ENCODE measurements at places on chromosomes 6 and 20.

DNA sequence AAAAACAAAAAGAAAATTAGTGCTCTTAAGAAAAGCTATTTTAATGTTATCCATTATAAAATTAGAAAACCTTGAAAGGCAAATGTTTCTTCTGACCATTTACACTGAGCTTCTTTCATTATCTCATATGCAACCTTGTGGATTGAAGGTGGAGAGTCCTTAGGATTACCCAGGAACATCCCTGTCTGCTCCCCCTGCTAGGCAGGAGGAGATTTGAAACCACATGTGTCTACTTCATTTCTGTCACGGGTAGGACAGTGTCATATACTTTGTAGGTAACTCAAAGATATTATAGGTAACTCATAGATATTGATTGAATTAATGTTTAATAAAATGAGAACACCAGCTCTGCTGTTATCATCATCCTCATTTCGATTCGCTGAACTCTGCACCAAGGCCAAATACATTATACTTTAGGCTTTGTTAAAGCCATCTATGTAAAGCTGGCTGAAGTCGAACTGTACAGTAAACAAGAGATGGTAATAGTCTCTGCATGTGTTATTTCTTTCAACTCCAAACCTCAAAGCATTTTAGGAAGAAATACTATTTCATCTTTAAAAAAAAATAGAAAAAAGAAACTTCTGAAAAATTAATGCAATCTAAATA is 49.5 kb downstream of the HDAC2 start:
- DNase-seq: no peak

GRCh38 chr20:9400171-9401025 is 114.0 kb upstream of the LAMP5 start:
- DNase-seq: peak; percentile 3

DNA sequence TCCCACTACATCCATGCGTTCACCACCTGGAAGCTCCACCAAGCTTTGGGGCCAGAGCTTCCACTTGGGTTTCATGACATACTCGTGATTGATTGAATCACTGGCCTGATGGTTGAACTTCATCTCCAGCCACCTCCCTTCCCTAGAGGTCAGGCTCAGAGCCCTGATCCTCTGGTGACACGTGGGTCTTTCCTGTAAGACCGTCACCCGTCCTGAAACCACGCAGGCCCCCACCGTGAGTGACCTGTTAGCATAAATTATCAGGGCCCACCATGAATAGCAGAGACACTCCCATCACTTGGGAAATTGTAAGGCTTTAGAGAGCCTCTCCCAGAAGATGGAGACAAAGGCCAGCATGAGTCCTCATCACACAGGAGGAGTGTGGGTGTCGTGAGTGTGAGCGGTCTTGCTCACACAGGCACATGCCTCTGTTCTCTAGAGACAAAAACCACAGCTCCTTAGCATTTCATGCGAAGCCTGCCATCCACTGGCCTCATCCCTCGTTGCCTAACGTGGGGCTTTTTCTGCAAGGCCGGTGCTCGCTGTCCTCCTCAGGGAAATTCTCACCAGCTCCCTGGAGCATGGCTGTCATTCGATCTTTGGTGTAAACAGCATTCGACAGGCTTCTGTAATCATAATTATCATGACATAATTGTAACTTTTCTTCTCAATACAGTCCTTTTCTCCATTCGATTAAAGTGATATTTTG is 65.1 kb upstream of the DUSP22 start:
- DNase-seq: no peak

DNA sequence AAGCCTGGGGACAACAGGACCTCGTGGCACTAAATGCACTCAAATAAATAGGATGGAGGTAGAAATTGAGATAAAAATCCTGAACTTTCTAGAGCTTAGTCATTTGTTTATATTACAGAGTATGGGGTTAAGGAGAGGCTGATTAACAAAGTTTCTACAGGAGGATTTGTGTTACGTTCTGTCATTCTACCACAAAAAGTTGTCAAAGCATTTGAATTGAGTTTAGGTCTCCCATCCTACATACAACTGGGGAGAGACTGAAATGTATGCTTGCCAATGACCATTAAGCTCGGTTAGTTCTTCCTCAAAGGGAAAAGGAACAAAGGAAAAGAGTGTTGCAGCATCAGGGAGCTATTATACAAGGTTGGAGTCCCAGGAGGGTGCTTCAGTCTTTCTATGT is 597.9 kb downstream of the COL12A1 start:
- no peak for DNase-seq

- DNase-seq: no peak
Measured at GRCh38 chr20:48066851-48067250, 281.6 kb upstream of the SULF2 start.

DNA sequence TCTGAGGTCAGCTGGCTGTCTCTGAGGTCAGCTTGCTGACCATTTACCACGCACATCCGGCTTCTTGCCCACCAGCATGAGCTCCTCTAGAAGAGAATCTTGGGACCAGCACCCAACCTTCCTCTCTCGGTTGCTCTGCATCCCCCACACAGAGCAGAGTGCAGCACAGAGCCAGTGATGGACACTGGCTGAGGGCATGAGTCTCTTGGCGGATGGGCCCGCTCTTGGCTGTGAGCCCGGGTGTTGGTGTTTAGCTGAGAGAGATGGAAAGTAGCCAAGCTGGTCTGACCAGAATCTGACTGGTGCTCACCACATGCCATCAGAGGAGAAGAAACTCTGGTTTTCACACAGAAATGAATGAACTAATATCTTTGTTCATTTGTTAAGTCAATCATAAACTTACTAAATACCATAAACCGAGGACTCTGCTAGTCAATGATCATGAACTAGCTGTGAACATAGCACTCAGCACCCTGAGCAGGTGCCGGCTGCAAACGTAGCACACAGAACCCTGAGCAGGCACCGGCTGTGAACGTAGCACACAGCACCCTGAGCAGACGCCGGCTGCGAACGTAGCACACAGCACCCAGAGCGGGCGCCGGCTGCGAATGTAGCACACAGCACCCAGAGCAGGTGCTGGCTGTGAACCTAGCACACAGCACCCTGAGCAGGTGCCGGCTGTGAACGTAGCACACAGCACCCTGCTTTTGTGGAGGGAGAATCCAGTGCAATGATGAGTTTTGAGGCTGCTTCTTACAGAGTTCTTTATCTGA is 10.4 kb upstream of the THBS2 start:
- DNase-seq: no peak

- no peak for DNase-seq
Measured at GRCh38 chr6:56856036-56856580, 98.8 kb upstream of the BEND6 start.

GRCh38 chr6:10362300-10362699 is 52.6 kb downstream of the TFAP2A start:
- no peak for DNase-seq

GRCh38 chr6:107217248-107217647 is 101.9 kb upstream of the BEND3 start:
- no peak for DNase-seq

DNA sequence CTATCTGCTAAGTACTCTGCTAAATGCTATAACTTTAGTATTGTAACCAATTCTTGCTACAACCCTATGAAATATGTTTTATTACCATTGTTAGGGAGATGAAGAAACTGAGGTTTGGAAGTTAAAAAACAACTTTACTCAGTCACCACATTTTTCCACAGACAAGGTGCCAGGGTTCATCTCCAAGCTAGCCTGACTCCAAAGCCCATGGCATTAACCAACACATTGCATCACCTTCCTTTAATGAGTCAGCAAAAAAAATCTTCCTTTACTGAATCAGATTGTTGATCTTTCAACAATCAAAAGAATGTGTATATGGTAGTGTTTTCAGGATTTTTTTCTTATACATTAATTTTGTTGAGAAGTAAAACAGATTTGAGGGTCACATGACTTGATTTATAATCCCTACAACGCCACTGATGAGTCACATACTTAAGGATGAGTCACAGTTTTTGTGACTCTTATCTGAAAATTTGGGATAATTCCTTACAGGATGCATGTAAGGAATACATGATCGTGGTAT is 41.5 kb downstream of the MAN1A1 start:
- peak; percentile 26 for DNase-seq

GRCh38 chr6:106163966-106164877 is 78.1 kb downstream of the PRDM1 start:
- peak; percentile 65 for DNase-seq

- no peak for DNase-seq
Measured at GRCh38 chr20:17572034-17572638, 2.3 kb downstream of the DSTN start.

DNA sequence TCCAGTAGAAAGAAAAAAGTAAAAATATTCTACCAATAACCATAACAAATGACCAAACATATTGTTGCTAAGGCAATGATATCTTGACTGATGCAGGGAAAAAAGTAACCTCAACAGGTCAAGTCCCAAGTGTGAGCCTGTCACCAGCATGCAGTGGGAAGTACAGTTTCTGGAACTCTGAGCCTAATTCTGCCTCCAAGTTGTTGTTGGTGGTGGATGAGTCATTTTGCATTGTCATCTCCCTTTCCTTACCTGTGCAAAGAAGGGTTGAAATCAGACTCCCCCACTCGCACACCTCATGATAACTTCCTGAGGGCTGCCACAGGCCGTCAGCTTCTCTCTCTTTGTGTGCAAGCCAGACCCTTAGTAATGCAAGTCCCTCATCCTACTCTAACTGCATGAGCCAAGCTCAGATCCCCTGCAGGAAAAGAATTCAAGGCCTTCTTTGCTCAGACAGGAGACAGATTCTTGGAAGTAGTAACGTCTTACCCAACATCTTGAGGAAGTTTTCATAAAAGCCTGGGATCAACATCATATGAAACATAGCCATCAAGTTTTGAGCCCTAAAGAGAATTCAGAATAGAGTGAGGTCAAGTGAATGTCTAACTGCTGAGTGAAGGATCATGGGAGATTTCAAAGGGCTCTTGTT is 207.6 kb upstream of the FOXA2 start:
- no peak for DNase-seq

GRCh38 chr6:6788394-6789032 is 200.0 kb downstream of the LY86 start:
- DNase-seq: no peak

DNA sequence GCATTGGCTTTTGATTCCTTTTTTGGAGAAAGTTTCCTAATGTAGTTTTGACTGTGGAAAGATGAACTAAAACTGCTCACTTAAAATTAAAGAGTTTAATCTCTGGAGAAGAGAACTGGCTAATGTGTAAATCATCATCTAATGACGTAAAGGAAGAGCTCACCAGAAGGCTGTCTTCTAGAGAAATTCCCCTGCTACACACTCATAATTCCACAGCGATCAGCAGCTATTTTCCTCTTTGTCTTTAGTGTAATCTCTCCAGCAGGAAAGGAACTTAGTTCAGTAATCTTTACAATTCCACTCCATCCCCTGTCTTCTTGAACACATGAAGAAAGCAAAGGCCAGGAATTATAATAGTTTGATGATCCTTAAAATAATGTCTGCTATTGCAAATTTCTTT is 15.8 kb downstream of the SPTLC3 start:
- no peak for DNase-seq

GRCh38 chr20:49984426-49985153 is 1.8 kb downstream of the SNAI1 start:
- no peak for DNase-seq

GRCh38 chr20:31968291-31969126 is 558 bp downstream of the XKR7 start:
- no peak for DNase-seq

DNA sequence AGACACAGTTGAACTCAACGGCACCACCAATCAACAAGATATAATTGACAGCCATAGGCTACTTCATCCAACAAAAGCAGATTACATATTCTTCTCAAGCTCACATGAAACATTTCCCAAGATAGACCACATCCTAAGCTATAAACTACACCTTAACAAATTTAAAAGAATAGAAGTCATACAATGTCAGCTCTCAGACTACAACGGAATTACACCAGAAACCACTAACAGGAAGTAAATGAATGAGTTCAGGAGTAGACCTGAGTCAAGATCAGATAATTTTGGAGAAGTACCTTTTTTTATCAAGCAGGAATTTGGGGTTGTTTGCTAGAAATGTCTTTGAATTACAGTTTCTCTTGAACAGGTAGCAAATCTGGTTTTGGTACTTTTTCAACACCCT is 237.8 kb downstream of the TBX18 start:
- no peak for DNase-seq

- DNase-seq: no peak
Measured at GRCh38 chr6:103721923-103722322, 1137.8 kb downstream of the HACE1 start.

DNA sequence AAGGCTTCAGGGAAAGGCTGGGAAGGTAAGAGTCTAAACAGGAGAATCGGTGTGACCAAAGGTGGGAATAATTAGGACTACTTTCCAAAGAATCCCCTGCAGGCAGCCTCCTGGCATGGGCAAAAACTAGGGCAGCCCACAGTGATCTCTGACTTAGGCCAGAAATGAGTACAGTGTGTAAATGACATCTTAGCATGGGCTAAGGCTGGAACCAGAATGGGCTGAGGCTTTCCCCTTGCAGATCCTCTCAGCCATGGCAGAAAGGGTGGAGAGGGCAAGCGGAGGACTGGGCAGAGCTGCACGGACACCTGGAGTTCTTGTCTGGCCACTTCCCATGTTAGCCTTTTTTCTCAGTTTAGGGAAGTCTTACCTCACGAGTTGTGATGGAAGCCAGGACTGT is 69.9 kb upstream of the FOXQ1 start:
- DNase-seq: no peak

DNA sequence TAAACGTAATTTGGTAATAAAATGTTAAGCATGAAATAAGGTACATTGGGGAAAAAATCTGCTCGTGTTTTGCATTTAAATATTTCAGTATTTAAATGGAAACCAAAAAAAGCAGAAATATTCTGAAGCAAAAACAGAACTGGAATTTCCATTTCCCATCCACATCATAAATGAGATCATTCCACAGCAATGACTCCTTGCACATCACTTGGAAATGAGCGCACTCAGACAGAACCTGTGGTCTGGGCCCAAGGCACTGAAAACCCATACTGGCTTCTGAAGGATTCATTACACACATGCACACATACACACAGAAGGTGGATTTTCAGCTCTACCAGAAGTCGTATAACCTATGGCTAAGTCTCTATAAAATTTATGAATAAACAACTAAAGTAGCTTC is 174.8 kb downstream of the IBTK start:
- DNase-seq: peak; percentile 49

DNA sequence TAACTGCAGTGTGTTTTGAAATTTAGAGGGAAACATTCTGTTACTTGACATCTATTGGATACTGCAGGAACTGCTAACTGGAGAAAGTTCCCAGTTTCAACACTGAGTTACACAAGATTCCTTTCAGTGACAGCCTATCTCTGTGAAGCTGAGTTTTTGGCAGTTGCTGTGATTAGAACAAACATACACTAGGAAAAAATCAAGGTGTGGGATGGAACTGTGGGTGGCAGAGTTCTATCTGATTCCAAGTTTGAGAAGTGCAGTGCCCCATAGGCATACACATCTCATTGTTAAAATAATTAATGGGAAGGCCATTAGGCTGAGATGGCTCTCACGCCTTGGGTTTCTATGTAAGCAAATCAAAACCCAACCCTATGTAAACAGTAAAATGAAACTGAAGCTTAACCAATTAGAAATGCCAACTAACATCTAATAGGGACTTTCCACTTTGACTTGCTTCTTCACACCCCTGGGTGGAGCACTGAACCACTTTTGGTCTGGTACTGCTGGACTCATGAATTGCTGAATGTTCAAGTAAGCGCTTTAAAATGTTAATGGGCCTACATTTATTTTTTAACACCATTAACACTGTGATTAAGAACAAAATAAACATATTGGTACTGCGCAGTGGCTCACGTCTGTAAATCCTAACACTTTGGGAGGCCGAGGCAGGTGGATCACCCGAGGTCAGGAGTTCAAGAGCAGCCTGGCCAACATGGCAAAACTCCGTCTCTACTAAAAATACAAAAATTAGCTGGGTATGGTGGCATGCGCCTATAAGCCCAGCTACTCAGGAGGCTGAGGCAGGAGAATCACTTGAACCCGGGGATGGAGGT is 55.2 kb upstream of the TBC1D7 start:
- DNase-seq: no peak

GRCh38 chr6:15234068-15234758 is 11.7 kb upstream of the JARID2 start:
- no peak for DNase-seq
